Omental fat pad (tissue), 4 donors: ENCODE measurements at places on chromosomes 3 and 15.

- DNase-seq = no peak
These were observed 13.8 kb downstream of the THBS1 start for GRCh38 chr15:39594446-39595337.

- no peak for DNase-seq
These were observed 106.2 kb downstream of the DGKG start for GRCh38 chr3:186255703-186256331.

DNA sequence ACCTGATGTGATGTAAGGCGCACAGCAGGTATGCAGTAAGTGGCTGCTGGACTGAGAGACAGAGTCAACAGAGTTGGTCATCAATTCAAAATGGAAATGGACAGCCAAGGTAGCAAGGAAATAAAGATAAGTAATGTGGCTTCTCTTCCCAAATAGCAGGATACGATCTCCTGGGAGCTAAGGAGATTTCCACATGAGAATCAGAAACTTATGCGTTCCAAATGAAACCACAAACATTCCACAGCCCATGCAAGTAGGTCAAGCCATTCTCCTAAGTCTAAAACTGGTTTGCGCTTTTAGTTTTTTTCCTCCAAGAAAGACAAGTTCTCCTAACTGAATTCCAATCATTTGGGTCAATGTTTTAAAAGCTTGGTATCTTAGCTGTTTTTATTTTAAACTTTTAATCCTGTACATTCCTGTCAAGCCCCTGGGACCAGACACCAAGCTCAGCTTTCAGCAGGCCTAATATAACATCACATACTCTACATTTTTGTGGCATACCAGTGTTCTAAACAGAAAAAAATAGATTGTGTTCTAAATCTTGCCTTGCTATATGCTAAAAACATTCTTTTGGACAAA lies 73.7 kb upstream of the TSPAN3 start:
- no peak for DNase-seq

- no peak for DNase-seq
These were observed 577.5 kb downstream of the DIPK2A start for GRCh38 chr3:144549166-144549565.

DNA sequence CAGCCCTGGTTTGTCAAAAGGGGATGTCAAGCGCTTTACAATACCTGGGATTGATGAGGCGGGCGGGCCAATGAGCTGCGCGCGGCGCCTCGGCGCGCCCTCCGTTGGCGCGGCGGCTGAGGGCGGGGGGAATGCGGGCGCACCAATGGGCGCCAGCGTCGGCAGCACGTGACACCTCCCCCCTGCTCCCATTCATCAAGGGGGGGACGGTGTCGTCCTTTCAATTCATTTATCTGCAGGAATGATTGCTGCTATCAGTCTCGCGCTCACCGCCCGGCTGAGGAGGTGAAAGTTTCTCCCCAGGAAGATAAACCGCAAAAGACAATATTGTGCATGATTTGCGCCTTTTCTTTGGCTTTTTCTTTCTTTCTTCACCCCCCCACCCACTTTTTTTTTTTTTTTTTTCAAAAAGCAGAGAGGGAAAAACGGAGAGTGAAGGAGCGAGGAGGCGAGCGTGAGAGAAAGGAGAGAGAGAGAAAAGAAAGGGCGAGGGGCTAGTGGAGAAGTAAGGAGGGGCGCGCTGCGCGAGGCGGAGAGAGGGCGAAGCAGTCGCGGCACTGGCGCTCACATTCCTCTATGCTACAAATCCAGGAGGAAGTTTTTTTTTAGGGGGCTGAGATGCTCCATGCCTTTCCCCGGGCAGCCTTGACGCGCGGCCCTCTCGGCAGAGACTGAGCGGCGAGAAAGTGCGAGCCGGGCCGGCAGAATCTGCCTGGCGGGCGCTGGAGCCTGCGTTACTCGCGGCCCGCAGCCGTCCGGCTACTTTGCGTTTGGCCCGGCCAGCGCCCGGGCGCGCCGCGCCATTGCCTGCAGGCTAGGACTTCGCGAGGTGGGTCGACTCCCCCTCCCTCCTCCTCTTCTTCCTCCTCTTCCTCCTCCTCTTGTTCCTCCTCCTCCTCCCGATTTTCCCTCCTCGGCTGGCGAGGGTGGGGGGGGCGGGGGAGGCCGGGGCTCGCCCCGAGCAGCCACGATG lies at the start of gene ZIC1:
Gene ZIC1 (plus strand): TSS at position 223 of the 973 bp plus-strand sequence. CDS start 748 bp downstream, at position 971.
- no peak for DNase-seq

GRCh38 chr3:177331203-177331835 lies 134.0 kb upstream of the TBL1XR1 start:
- no peak for DNase-seq

DNA sequence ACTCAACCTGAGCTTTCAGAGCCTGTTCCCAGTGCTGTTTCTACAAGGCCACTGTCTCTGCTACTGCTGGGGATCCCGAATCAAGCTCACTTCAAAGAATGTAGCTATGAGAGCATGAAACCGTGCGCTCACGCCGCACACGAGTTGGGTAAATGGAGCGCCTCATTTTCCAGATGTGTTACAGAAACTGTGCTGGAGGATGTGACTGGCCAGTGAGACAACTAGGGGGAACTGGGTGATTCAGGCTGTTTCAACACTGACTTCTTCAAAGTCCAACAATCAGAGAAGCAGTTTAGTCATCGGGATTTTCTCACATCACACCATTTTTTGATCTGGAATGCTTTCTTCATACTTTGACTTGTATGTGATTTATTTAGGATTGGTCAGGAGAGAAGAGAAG lies 3.5 kb downstream of the ZNF710 start:
- DNase-seq = peak; percentile 47

DNA sequence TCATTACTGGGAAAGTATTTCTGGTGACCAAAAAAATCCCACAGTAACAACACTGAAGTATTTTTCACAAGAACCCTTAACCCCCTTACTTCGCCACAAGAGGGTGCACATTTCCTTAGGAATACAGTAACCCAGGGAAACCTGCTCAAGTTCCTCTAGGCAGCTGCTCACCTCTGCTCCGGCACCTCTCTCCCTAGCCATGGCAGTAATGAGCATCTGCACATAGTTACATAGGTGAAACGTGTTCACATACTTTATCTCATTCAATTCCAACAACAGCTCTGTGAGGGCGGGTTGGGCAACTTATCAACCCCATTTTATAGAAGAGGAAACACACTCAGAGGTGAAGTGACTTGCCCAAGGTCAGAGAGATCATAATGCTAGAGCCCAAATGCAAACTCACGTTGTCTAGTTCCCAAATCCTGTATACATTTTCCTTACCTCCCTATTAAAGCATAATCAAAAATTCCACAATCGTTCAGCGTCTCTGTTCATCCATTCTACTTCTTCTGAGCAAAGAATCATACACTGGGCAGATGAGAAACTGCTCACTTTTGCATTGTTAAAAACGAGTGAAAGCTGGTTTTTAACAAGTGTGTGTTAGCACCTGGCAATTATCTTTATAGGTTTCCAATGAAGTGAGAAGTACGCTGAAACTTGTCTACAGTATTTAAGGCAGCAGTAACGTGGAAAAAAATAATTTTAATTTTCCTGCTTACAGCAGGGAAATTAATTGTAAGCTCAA lies 90.7 kb downstream of the IGF2BP2 start:
- DNase-seq = no peak

- DNase-seq = no peak
These were observed 74.4 kb downstream of the ZIC1 start for GRCh38 chr3:147483578-147483977.

GRCh38 chr3:63927422-63928280 lies 15.5 kb upstream of the SCAANT1 start:
- no peak for DNase-seq

GRCh38 chr3:173912126-173912525 lies 514.6 kb downstream of the NLGN1 start:
- no peak for DNase-seq

- DNase-seq = no peak
These were observed 2.6 kb downstream of the ITIH4 start for GRCh38 chr3:52827866-52828376.

GRCh38 chr3:46463120-46463867 lies 1.4 kb downstream of the LTF start:
- no peak for DNase-seq

GRCh38 chr15:69357773-69358771 lies 56.1 kb upstream of the KIF23 start:
- no peak for DNase-seq

- DNase-seq = no peak
These were observed 69.8 kb downstream of the ISG20 start for GRCh38 chr15:88708655-88709054.

DNA sequence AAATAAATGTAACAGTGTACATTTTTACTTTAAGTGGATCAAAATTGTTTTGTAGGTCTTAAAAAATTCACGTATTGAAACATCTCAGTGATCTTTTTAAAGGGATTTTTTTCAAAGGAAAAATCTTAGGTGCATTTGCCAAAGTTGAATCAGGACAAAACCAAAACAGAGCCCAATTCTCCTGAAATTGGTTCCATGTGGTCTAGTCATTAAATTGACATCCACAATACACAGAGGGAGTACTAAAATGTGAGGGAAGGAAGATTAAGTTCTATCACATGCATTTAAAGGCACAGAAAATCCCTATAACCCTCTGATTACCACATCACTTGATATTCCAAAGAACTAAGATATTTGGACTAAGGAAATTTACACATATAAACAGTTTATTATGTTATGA lies 39.3 kb upstream of the HDC start:
- no peak for DNase-seq

GRCh38 chr3:183158551-183159006 lies 4.0 kb downstream of the LAMP3 start:
- DNase-seq = no peak

GRCh38 chr15:100464256-100464655 lies 64.5 kb downstream of the CERS3 start:
- DNase-seq = no peak

DNA sequence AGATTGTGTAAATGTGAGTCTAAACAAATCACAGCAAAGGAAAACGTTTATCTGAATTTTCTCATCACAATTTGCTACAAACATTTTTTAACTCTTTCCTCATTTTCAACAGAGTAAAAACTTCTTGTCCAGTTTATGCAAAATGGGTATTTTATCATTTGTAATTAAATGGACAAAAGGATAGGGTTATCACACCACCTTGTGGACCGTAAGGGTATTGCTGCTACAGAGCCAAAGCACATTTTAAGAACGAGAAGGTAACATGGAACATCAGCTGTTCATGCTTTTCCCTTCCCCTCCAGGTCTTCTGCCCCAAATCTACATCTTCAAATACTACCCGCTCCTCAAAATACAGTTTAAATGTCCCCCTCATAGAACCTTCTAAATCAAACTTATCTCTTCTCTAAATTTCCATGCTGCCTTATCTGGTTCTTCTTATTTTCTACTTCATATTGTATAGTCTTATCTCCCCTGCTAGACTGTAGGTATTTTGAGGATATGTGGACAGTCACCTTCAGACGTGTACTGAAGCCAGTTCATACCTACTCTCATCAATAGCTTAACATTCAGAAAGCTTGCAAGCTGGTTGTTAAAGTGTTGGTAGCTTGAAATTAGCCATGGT lies 12.8 kb upstream of the SETMAR start:
- no peak for DNase-seq

- DNase-seq = no peak
These were observed 3.6 kb downstream of the NISCH start for GRCh38 chr3:52458770-52459545.

DNA sequence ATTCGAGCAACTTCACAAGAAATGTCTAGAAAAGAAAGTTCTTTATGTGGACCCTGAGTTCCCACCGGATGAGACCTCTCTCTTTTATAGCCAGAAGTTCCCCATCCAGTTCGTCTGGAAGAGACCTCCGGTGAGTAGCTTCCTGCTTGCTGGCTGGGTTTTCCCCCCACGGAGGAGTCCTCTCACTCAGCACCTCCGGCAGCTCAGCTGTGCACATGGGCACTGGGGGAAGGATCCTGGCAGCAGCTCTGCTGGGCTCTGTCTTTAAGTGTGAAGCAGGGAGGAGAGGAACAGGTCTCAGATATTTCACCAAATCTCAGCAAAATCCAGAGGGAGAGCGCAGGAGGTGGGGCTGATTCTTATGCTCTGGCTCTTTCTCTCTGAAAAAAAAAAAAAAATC lies 684 bp downstream of the CAPN3 start:
- DNase-seq = no peak

- DNase-seq = peak; percentile 28
These were observed 27.8 kb upstream of the RPL32 start for GRCh38 chr3:12869035-12869621.

- DNase-seq = no peak
These were observed 1.0 kb downstream of the RASL12 start for GRCh38 chr15:65066635-65067316.

- DNase-seq = no peak
These were observed 19.9 kb upstream of the GOLGA8J start for GRCh38 chr15:30062881-30063280.

DNA sequence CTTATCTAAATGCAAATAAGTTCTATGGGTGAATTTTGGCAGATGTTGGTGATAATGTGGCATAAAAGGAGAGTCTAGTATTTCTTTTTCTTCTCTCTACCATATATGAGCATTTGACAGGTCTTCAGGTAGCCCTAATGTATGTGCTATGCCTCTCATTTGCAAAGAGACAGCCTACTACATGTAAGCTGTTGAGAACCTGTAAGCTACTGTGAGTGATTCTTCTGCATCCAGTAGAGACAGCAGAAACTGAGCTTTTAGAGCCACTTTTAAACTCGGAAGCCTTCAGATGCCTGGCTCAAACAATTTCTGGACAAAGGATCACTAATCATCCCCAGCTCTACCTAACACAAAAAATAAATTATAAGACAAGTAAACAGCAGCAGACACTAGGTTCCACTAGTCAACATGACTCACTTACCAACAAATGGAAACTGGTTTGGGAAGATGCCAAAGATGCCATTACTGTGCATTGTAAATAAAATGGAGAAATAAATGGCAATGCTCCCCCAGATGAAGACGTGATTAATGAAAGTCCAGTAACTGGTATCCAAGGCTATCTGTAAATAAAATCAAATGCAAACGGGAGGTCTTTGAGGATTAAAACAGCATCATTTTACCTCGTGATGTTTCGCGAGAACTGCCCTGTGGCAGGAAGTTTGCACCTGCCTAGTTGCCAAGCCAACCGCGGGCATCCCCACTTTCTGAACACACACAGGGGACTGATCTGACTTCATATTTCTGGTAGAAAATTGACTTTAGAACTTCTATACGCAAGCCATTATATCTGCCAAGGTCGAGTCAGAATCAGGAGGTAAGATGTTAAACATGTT lies 245.3 kb downstream of the DTWD1 start:
- no peak for DNase-seq

DNA sequence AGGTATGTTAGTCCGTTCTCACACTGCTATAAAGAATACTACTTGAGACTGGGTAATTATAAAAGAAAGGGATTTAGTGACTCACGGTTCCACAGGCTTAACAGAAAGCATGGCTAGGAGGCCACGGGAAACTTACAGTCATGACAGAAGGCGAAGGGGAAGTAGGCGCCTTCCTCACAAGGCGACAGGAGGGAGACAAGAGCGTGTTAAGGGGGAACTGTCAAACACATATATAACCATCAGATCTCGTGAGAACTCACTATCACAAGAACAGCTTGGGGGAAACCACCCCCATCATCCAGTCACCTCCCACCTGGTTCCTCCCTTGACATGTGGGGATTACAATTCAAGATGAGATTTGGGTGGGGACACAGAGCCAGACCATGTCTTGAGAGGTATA lies 30.4 kb downstream of the SPRED1 start:
- DNase-seq = no peak

GRCh38 chr15:76418352-76419140 lies 82.0 kb downstream of the ISL2 start:
- no peak for DNase-seq

GRCh38 chr3:38493031-38493430 lies 3.1 kb upstream of the EXOG start:
- DNase-seq = no peak

GRCh38 chr3:104066658-104067057 lies 1300.1 kb upstream of the ALCAM start:
- no peak for DNase-seq
